ENCODE measurements at places on chromosomes 7 and 10. TPM values are rescaled to one million over a fixed set of nuclear protein-coding genes. Genes with fewer than 3 reads are reported as not detected.

The KLF14 gene
- total RNA-seq = 0.69 TPM

The ECHDC3 gene
- 8.5 TPM for total RNA-seq

The CPXM2 gene
- 1.4 TPM for total RNA-seq

The ZCWPW1 gene
- 4.5 TPM for total RNA-seq

The CPA4 gene
- total RNA-seq = 0.11 TPM

The GPR26 gene
- total RNA-seq = 0.03 TPM

The ASB10 gene
- total RNA-seq = not detected

The CTAGE4 gene
- total RNA-seq = not detected

The CCDC172 gene
- total RNA-seq = not detected

The AMZ1 gene
- 1.8 TPM for total RNA-seq

The NACAD gene
- 0.16 TPM for total RNA-seq

The TMEM213 gene
- total RNA-seq = not detected

The SVOPL gene
- total RNA-seq = not detected

The CAMK2B gene
- 0.37 TPM for total RNA-seq

- DNase-seq = peak; percentile 78
These were observed 266.0 kb downstream of the BBS9 start for GRCh38 chr7:33395340-33395739.

GRCh38 chr10:72814099-72814790 is 79.3 kb upstream of the OIT3 start:
- no peak for DNase-seq

- DNase-seq = peak; percentile 53
These were observed 19.1 kb upstream of the KLF6 start for GRCh38 chr10:3803927-3804741.

DNA sequence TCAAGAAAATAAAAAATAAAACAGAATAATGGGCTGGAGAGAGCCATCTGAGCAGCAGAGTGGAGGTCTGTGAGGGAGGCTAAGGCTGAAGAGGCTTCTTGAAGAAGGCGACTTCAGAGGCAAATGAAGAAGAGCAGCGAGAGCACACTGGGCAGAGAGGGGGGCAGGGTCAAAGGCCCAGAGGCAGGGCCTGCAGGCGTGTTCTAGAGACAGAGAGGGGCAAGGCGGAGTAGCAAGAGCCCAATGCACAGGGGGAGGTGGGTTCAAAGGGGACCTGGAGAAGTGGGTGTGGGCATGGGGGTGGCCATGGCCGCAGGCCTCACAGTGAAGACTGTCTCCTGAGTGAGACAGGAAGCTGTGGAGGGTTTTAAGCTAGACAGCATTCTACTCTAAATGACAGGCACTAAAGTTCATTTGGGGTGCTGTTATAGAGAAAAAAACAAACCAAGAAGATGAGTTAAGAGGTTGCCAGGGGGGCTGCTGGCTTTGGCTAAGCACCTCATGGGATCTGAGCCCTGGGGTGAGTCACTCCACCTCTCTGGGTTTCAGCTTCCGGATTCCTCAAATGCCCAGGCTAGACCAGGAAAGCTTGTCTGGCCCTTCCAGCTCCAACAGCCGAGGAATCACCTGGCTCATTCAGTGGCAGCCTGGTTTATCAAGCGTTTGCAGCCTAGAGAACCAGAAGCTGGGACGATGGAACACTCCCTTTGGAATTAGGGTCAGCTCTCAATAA is 81.7 kb downstream of the DLG5 start:
- DNase-seq = peak; percentile 25

GRCh38 chr10:35426657-35427056 is 90.3 kb downstream of the CCNY start:
- DNase-seq = no peak

DNA sequence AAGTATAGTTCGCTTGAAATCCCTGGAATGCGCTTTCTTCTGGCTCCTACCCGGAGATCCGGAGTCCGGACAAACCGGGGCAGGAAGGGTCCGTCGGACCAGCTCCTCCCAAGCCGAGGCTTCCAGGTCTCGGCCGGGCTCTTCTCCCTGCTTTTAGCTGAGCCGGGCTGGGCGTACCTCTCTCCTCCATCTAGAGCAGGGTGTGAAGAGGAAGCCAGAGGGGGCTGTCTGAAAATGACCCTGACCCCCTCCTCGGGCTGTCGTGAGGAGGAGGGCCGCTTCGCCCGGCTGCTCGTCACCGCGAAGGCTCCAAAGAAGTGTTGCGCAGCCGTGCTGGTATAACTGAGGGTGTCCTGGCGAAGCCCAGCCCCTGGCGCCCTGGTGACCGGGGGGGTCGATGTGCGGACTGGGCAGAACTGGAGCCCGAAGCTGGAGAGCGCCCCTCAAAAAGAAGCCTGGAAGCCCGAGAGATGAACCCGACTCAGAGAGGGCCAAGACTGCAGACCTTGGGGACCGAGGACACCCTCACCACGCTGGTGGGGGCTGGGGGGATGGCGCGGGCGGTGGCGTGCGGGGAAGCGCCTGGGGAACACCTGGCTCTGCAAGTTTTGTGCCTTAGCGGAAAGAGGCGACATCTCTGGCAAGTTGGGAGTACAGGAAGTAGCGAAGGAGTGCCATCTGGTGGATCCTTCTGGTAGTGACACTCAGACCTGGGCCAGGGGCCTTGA is 5.7 kb downstream of the KAZALD1 start:
- peak; percentile 82 for DNase-seq

GRCh38 chr10:22712956-22713852 is 1.2 kb downstream of the PIP4K2A start:
- DNase-seq = no peak

DNA sequence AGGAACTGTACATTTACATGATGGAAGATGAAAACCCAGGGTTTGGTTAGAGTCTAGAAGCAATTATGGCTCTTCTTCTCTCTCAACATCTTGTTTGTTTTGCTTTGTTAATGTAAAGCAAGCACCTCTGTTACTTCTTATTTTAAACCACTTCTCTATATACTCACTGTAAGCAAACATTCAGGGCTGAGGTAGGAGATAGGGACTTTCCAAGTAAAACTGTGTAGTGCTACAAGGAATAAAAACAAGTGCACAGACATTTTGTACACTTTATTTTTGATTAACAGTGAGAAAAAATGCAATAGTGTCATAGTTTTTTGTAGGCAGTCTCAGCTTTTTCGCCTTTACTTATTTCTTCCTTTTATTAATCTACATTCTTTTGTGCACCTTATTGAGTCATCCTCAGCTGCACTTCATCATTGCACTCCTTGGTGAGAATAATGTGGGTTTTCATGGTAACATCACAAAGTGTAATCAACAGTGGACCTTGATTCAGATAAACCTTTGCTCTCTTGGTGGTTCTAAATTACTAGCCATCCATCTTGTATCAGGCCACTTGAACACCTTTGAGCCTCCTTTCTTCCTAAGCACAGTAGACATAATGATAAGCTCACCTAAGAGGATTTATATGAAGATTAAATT is 52.9 kb downstream of the ELMO1 start:
- DNase-seq = no peak

- DNase-seq = no peak
These were observed 87.2 kb upstream of the UNC5B start for GRCh38 chr10:71124921-71125748.

- no peak for DNase-seq
These were observed 2.5 kb downstream of the SCIN start for GRCh38 chr7:12572941-12573575.

DNA sequence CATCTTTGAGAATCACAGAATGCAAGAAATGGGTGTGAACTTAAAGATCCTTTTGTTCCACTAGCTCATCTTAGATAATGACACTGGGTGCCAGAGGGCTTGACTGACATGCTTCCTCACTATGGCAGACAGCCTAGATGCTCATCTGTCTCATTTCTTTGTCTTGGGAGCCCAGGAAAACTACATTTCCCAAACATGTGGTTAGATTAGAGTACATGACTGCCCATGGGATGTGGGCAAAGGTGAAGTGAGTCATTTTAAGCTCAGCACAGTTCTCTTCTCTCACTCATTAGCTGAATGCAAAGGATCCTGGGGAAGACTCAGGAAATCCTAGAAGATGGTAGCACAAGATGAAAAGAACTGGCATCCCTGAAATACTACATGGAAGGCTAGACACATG is 32.5 kb upstream of the TBX20 start:
- no peak for DNase-seq

GRCh38 chr10:96743988-96744585 is 23.8 kb upstream of the PIK3AP1 start:
- DNase-seq = peak; percentile 38

DNA sequence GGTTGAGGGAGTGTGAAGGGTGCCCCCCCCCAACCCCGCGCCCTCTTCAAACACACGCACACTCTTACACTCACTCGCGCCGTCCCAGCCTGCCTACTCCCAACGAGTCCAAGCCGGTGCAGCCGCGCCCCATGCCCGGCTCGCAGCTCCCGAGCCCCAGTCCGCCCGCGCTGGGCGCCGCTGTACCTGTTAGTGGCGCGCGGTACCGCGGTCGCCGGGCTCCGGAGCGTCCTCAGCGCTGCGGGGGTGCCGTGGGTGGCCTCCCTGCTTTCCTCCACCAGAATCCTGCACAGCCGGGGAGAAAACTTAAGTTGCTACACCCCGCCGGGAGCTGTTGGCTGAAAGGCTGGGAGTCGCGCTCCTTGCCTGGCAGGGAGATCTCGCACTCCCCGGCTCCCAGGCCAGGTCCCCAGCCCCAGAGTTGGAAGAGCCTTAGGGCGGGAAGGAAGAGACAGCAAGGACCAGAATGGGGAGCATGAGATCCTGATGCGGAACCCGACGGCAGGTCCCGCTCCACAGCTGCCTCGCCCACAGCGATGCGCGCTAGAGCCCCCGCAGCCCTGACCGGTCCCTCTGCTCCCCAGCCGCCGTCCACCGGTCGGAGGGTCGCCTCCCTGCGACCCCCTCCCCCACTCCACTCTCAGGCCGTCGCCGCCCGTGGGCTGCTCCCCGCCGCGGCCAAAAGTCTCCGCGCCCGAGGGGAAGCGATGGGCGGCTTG is 863 bp downstream of the ST8SIA6 start:
- peak; percentile 21 for DNase-seq

DNA sequence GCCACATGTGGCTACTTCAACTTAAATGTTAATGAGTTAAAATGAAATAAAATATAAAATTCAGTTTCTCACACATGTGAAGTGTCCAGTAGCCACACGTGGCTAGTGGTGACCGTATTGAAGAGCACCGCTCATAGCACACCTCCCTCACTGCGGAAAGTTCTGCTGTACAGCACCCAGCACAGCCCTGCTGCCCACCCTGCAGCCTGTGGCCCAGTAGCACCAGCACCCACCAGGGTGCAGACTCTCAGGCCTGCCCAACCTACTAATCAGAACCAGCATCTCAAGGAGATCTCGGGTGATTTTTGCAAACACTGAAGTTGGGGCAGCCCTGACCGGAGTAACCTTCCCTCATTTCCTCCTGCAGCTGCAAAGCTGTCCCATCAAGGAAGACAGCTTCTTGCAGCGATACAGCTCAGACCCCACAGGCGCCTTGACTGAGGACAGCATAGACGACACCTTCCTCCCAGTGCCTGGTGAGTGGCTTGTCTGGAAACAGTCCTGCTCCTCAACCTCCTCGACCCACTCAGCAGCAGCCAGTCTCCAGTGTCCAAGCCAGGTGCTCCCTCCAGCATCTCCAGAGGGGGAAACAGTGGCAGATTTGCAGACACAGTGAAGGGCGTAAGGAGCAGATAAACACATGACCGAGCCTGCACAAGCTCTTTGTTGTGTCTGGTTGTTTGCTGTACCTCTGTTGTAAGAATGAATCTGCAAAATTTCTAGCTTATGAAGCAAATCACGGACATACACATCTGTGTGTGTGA is 162.8 kb upstream of the LANCL2 start:
- no peak for DNase-seq

DNA sequence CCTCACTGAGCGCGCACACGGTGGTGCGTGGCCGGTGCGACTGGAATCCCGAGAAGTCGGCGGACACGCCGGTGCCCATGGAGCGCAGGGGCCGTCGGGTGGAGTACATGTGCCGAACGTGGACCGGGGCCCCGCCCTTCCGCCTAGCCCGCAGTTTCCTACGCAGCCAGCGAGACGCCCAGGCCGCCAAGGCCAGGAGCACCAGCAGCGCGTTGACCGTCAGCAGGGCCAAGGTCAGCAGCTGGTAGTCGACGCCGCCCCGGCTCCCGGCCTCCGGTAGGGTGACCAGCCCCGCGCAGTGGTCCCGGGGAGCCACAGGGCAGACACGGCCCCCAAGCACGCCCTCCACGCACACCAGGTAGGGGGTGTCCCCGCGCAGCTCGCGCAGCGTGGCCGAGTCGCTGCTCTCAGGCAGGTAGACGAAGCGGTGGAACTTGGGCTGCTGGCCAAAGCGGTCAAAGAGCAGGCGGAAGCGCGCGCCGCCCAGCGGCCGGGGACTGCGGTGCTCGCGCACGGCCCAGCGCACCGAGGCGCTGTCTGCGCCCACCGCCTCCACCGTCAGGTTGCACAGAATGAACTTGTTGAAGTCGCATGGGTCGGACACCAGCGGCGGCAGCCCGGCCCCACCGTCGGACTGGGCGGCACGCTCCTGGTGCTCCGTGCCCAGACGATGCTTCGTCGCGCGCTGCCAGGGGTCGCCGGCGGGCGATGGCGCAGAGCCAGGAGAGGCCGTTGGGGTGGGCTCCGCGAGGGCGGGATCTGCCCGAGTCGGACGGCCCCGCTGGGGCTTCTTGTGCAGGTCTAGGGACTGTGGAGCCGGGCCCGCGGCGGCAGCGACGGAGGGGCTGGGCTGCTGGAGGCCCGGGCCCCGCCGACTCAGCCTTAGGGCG is 2.2 kb downstream of the TRIL start:
- peak; percentile 50 for DNase-seq

DNA sequence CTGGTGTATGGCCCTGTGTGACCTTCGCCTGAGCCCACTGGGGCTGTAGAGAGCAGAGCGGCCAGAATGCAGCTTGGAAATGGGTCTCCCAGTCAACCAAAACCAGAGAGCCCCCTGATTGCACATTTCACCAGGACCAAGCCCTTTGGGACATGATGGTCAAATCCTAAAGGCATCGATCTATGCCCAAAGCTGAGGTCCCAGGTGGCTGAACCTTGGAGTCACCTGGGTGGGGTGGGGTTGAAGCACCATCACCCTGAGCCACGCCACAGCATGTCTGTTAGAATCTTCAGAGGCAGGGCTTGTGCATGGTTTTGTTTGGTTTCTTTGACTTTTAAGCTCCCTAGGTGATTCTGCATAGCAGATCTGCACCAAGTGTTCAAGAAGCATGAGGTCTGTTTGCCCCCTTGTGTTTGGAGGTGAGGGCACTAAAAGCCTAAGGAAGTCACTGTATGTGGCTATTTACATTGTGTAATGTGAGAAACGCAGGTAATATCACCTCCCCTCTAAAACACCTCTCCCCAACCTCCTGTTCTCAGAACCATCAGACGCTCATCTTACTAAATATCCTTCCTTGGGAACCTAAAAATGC is 9.6 kb downstream of the PKD1L1 start:
- DNase-seq = peak; percentile 51

- no peak for DNase-seq
These were observed 31.7 kb upstream of the SYPL1 start for GRCh38 chr7:106143711-106144337.

GRCh38 chr7:47814905-47815613 is 133.2 kb downstream of the PKD1L1 start:
- no peak for DNase-seq

Measured in SK-MEL-5 (cell line).